ENCODE measurements at places on chromosomes 4 and X.

GRCh38 chr4:70818173-70818855, 21.4 kb downstream of the GRSF1 start:
- DNase-seq: no peak

- no peak for DNase-seq
These were observed 10.7 kb downstream of the RBPJ start for GRCh38 chr4:26331380-26331950.

- peak; percentile 25 for DNase-seq
These were observed 89.9 kb downstream of the PLS3 start for GRCh38 chrX:115650916-115651315.

DNA sequence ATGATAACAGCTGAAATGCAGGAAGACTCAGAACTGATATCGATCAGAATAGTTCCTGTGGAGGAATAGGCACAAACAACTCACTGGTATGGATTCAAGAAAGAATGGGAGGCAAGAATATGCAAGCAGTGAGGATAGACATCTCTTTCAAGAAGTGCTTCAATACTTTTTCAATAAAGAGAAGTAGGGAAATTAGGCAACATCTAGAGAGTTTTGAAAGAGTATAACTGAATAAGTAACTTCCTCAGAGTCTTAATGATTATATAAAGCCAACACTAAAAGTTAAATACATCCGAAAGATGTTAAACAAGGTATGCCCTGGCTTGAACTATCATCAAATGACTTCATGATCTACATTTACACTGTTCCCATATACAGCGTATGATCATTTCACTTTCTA, 1443.0 kb downstream of the PCDH7 start:
- DNase-seq: no peak

DNA sequence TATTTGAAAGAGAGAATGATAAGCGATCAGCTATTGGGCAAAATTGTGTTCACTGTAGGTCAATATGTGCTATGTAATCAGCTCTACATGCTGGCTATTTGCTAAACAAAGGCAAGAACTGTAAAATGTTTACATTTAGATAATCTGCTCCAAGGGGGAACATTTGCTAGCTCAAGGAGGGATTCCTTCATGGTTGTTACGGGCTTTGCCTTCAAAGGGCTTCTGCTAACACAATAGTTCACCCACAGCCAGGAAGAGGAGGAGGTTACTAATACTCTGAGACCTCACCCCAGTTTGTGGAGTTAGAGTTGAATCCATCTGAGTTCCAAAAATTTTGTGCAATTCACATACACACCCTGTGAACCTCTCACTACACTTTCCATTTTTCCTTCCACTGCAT, 107.6 kb upstream of the BMP3 start:
- no peak for DNase-seq

GRCh38 chrX:102745857-102746584, 25.5 kb downstream of the GPRASP3 start:
- DNase-seq: no peak

DNA sequence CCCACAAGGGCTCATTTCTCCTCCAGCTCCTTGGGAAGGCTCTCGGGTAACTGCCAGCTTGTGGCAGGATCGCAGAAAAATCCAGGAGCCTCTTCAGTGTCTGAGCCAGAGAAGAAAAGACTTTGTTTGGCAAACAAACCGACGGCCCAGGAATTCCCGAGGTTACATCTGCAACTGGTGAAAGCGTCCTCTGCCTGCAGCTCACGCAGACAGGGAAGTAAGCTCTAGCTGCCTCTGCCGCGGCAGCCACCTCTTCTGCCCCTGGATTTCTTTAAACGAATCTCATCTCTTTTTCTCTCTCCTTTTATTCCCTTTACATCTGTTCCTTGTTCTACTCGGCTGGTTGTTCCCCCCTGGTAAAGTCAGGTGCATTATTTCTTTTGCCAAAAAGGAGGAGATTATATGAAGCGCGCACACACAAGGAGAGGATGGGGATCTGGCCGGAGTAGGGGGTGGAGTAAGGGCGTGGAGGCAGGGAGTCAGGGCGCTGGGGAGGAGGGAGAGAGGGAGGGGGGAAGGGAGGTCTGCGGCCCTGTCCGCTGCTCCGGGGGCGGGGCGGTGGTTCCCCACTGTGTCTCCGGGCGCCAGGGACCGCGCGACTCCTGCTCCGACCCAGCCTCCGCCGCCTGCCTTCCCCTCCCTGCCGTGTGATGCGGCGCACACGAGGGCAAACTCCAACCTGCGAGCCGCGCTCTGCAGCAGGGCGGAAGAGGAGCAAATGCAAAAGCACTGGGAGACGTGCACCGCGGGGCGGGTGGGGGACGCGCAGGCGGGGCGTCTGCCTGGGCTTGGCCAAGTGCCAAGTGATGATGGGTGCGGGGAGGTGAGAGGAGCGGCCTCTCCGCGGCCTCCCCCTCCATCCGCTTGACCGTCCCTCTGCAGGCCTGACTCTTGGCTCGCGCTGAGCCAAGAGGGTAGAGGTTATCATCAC, at the start of gene DCHS2:
Gene DCHS2, minus strand, starts transcription at position 459 of the 931 bp plus-strand sequence. Its CDS starts 444 bp downstream, at position 15.
- DNase-seq: peak; percentile 0

GRCh38 chr4:121923306-121923705, 28.6 kb downstream of the TRPC3 start:
- DNase-seq: no peak

- DNase-seq: no peak
These were observed 20.9 kb downstream of the PGM2 start for GRCh38 chr4:37847311-37847884.

DNA sequence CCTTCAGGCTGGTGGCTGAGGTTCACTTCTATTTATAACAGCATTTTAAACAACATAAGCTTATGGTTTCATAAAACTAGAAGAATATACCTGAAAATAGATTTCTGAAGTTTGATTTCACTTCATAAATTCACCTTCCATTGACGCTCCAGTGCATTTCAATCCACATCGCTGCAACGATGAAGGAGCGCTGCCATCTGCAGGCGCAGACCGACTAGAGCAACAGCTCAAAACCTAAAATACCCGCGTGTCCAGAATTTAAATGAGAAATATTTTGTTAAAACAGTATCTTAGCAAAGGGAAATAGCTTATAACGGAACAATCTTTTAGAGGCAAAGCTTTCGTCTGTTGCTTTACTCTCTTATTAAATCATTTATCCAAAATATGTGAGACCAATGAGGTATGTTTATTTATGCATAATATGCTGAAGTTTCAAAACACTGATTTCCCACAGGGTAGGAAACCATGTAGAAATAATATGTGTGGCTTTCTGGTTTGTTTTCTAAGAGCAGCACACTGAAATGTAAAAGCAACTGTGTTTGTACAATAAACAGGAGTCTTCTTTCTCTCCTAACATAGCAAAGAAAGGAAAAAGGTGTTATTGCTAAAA, 816.4 kb upstream of the FRG1 start:
- no peak for DNase-seq

DNA sequence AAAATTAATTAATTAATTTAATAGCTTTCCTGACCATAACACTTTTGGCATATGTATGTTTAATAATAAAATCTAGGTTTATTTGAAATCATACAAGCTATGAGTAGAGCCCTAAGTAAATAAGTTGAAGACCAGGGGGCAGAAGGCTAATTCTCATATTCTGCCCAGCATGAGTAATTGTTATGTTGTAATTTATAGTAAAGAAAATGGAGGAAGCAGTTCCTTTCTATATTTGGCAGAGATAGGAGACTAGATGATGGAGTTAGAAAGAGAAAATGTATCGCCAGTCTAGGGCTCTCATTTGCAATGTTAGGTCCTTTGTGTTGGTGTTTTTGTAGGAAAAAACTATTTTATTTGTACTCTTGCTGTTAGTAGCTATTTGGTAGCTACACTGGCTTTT, 89.1 kb downstream of the FNIP2 start:
- DNase-seq: no peak

DNA sequence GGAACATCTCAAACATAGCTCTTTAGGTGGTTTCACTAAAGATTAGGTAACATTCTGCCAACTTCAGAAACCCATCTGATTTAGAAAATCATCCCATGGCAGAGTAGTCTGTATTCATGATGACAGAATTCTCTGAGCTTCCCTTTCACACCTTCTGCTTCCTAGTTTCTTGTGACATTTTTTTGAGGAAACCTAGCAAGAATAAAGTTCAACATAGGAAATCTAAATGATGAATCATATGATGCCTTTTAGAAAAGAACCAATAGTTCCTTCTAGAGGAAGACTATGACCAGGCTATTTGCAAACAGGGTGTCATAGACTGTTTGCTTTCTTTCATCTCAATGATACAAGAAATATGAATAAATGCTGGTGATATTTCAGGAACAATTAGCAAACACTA, 49.8 kb upstream of the CAMK2D start:
- DNase-seq: no peak

DNA sequence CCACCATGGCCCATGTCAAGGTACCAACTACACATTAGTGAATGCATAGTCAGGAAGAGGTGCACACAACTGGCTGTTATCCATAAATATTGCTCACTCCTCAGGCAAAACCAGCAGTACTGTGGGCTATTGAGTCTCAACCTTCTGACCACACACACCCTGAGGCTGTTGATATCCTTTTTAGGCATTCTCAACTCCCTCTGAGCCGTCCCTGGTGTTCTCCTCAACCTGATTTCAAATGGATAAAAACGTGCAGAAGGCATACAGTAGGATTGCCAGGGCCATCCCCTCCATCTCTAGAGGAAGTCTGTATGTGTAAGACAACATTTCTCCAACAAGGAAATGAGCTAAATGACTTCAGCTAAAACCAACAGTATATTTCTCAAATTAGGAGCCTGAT, 98.7 kb upstream of the KLHL13 start:
- DNase-seq: no peak

GRCh38 chr4:154416190-154416547, 75.4 kb downstream of the DCHS2 start:
- no peak for DNase-seq

DNA sequence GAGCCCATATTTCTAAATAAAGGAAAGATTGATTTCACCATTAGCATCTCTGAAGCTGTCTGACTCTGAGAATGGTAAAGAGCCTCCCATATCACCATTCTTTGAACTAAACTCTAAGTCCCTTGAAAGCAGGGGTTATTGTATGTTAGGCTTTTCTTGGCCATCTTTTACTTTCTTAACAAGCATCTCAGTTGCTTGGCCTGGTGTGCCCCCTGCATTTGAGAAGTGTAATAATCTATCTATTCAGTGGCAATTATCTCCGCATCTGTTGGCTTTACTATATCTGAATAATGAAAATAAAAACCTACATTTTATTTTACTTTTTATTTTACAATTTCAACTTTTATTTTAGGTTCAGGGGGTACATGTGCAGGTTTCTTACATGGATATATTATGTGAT, 128.3 kb upstream of the ARMCX2 start:
- DNase-seq: no peak

DNA sequence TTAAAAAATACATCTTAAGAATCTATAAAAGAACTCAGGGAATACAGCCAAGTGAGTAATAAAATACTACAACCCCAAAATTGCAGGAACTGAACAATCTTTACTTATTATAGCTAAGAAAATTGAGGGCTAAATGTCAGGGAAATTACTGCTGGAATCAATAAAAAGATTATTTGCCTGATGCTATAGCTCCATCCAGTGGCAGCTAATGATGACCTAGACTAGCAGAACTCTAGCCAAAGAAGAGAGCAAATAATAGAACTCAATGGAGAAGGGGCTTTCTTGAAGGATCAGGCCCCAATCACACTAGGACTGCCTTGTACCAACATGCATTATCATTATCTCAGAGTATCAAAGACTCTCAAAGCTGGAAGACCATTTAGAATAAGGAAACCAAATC, 85.0 kb upstream of the FAM241A start:
- DNase-seq: peak; percentile 9

- DNase-seq: no peak
These were observed 76.5 kb downstream of the APBB2 start for GRCh38 chr4:41137879-41138278.

- no peak for DNase-seq
These were observed 217.6 kb downstream of the ZNF674 start for GRCh38 chrX:46327566-46328115.

GRCh38 chrX:117511379-117511778, 605.2 kb downstream of the KLHL13 start:
- no peak for DNase-seq

GRCh38 chr4:80201252-80202151, 4.2 kb downstream of the PRDM8 start:
- no peak for DNase-seq

GRCh38 chr4:120085705-120086104, 19.1 kb upstream of the MAD2L1 start:
- DNase-seq: no peak

DNA sequence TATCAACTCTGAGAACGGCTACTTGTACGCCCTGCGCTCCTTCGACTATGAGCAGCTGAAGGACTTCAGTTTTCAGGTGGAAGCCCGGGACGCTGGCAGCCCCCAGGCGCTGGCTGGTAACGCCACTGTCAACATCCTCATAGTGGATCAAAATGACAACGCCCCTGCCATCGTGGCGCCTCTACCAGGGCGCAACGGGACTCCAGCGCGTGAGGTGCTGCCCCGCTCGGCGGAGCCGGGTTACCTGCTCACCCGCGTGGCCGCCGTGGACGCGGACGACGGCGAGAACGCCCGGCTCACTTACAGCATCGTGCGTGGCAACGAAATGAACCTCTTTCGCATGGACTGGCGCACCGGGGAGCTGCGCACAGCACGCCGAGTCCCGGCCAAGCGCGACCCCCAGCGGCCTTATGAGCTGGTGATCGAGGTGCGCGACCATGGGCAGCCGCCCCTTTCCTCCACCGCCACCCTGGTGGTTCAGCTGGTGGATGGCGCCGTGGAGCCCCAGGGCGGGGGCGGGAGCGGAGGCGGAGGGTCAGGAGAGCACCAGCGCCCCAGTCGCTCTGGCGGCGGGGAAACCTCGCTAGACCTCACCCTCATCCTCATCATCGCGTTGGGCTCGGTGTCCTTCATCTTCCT, 2.7 kb downstream of the PCDH10 start:
- DNase-seq: no peak

- no peak for DNase-seq
These were observed 999.9 kb downstream of the GLUD2 start for GRCh38 chrX:122047261-122047660.

DNA sequence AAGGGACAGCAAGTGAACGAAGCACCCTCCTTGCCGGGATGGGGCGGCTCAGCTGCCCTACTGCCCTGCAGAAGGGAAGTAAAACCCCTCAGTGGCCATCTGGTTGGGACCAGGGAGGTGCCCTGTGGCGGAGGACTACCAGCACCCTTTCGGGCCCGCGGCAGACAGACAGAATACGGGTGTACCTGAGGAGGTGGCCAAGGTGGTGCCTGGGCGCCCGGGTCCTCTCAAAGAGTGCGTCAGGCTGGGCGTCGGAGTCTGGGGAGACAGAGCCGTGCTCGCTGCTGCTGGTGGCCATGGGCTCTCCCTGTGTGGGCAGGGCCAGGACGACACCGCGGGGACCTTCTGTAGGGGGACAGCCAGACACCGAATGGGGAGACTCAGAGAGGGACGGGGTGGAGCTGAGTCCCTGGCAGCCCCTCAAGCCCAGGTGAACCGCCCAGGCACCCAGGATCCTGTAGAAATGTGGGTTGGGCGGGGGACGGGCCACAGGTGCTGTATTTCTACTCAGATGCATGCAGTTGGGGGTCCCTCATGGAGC, 29.7 kb downstream of the PDHA1 start:
- DNase-seq: no peak

GRCh38 chr4:123699880-123700771, 303.5 kb downstream of the SPRY1 start:
- no peak for DNase-seq

- DNase-seq: no peak
These were observed 126.7 kb upstream of the MBNL3 start for GRCh38 chrX:132615391-132616131.

- DNase-seq: no peak
These were observed 147.3 kb downstream of the VEGFC start for GRCh38 chr4:176645246-176645960.

GRCh38 chrX:29824176-29824906, 391.0 kb upstream of the MAGEB2 start:
- no peak for DNase-seq

All from NCI-H2171 treated with DMSO at 0.1 percent for 48 hours (cell line).